DMS79 treated with DMSO at 0.1 percent for 48 hours (cell line): ENCODE measurements at places on chromosomes 5 and 9.
A peak's percentile ranks its signal among the peaks of the same experiment; 100 is the strongest.

GRCh38 chr9:135961811-135962695 is 880 bp upstream of the UBAC1 start:
- DNase-seq: peak; percentile 38

- DNase-seq: no peak
These were observed 6.4 kb upstream of the TEX48 start for GRCh38 chr9:114688379-114688778.

DNA sequence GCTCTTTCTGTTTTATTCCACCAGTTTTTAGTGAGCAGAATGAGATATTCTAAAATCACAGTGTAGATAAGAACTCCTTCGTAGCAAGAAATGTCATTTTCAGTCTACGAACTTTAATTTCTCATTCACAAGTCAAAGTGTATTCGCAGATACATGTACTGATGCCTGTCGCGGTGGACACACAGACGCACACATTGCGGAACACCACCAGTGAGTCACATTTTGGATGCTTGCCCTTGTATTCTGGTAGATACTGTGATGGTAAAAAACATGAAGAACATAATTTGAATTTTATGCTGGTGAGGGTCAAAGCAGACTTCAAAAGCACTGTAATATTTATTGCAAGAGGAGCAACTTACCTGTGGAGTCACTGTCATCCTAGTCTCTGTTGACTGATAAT is 4.7 kb upstream of the C9orf57 start:
- DNase-seq: no peak

- no peak for DNase-seq
These were observed 38.5 kb downstream of the TARS1 start for GRCh38 chr5:33479311-33479710.

GRCh38 chr5:113901718-113902117 is 388.2 kb downstream of the YTHDC2 start:
- DNase-seq: no peak

GRCh38 chr5:124741711-124742496 is 4.5 kb downstream of the ZNF608 start:
- DNase-seq: peak; percentile 37

GRCh38 chr5:93307557-93307956 is 273.5 kb downstream of the NR2F1-AS1 start:
- DNase-seq: no peak

DNA sequence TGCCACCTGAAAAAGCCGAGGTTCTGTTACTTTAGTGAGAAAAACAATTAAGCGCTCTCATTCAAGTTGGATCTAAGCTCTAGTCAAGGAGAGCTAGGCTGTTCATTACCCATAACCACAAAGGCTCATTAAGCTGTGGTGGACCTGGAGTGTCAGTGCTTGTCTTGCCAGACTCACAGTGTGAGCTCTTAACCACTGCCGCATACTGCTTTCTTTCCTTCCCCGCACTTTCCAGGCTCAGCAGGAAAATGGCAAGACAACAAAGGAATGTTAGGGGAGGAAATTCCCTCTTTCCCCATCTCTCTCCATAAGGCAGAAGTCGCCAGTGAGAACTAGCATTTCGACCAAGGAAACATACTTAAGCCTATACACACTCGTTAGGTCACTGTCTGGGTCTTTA is 467.3 kb downstream of the ENC1 start:
- DNase-seq: peak; percentile 77

DNA sequence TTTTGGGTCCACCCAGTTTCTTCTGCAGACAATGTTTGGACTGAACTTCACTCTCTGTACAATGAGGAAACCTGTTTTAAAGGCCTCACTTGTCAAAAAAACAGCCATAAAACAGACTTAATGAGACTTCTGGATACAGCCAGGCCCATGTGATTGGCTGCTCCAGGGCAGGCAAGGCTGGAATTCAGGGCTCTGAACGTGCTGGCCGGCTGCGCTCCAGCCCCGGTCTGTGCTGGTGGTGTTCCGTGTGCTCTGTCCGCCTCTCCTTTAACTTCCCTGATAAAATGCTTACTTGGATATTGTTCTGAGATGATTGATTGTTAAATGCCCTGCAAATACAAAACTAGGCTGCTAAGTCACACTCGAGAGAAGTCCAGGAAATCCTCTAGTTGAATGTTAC is 131.2 kb upstream of the KLF4 start:
- DNase-seq: no peak
